ENCODE measurements at places on chromosomes 1 and 21. TPM values are rescaled to one million over a fixed set of nuclear protein-coding genes. Genes with fewer than 3 reads are reported as not detected.

- no peak for DNase-seq
Measured at GRCh38 chr1:156283521-156283920, 604 bp upstream of the TMEM79 start.

DNA sequence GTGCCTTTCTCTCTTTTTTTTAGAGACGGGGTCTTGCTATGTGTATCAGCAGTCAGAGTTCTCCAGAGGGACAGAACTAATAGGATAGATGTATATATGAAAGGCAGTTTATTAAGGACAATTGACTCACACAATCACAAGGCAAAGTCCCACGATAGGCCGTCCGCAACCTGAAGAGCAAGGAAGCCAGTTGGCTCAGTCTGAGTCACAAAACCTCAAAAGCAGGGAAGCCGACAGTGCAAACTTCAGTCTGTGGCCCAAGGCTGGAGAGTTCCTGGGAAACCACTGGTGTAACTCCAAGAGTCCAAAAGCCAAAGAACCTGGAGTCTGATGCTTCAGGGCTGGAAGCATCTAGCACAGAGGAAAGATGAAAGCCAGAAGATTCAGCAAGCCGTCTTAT is 16.3 kb upstream of the H3-3A start:
- DNase-seq: no peak

Gene SDCCAG8
- 40.2 TPM for total RNA-seq

- DNase-seq: no peak
Measured at GRCh38 chr1:203215573-203215972, 13.9 kb downstream of the CHIT1 start.

- peak; percentile 86 for DNase-seq
Measured at GRCh38 chr21:43646550-43647260, 12.6 kb downstream of the HSF2BP start.

- DNase-seq: no peak
Measured at GRCh38 chr1:95431235-95431634, 197.2 kb downstream of the RWDD3 start.

Gene IL23R
- total RNA-seq: 8.0 TPM

DNA sequence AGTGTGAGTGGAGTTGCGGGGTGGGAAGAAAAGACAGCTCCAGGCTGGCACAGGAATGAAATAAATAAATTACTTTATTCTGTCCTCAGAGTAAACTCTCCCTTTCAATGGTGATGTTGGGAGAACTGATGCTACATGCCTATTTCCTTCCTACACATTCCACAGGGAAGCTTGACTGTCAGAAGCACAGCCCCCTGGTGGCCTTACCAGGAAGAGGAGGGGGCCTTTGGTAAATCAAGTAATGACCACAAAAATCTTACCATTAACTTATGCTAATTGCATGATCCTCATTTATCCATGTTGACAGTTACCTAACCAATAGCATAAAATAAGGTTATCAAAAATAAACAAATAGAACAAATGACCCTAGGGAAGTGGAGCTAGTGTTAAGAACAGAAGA is 605.0 kb upstream of the PKN2 start:
- no peak for DNase-seq

Gene TCHHL1
- not detected for total RNA-seq

Gene HSPG2
- total RNA-seq: 4.4 TPM

Gene LIPI
- total RNA-seq: not detected

Gene IL19
- total RNA-seq: not detected

Gene OR2T5
- not detected for total RNA-seq

Gene CFAP57
- 0.36 TPM for total RNA-seq

- DNase-seq: no peak
Measured at GRCh38 chr1:50832167-50832566, 127.9 kb downstream of the FAF1 start.

- DNase-seq: no peak
Measured at GRCh38 chr1:236494586-236495466, 29.0 kb upstream of the LGALS8 start.

Gene GJB3
- total RNA-seq: not detected

Data from activated T-cell treated with anti-CD3 and anti-CD28 coated beads, Interleukin-2, amount 50 U/mL, for 72 hours (primary cell).